Breast epithelium (tissue), 4 donors: ENCODE measurements at places on chromosomes 7 and 10. TPM values are rescaled to one million over a fixed set of nuclear protein-coding genes. Genes with fewer than 3 reads are reported as not detected.

Gene SPDYE1
- total RNA-seq: not detected

Gene PDE1C
- total RNA-seq: 3.2 TPM

DNA sequence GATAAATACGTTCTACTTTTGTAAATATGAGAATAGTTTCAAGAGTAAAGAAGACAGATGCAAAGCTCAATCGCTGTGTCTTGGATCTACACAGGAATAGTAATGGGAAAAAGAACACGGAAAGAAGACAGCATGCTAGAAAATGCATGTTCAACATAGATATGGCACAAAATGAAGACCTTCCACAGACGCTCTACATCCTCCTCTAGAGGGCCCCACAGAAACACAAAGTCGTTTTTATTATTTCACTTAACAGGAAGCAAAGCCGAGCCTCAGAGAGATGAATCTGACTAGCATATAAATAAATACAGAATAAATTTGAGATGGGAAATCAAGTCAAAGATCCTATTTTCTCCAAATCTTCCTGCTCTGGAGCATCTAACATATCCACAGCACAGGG, 292.6 kb downstream of the PARD3 start:
- H3K36me3 ChIP-seq: no peaks in the 10 kb centered on the region
- no peak overlapping the region for H3K4me3 ChIP-seq
- DNase-seq: no peak
- H3K27me3 ChIP-seq: no peaks in the 10 kb centered on the region
- H3K4me1 ChIP-seq: no peaks in the 10 kb centered on the region
- no peak overlapping the region for H3K27ac ChIP-seq

DNA sequence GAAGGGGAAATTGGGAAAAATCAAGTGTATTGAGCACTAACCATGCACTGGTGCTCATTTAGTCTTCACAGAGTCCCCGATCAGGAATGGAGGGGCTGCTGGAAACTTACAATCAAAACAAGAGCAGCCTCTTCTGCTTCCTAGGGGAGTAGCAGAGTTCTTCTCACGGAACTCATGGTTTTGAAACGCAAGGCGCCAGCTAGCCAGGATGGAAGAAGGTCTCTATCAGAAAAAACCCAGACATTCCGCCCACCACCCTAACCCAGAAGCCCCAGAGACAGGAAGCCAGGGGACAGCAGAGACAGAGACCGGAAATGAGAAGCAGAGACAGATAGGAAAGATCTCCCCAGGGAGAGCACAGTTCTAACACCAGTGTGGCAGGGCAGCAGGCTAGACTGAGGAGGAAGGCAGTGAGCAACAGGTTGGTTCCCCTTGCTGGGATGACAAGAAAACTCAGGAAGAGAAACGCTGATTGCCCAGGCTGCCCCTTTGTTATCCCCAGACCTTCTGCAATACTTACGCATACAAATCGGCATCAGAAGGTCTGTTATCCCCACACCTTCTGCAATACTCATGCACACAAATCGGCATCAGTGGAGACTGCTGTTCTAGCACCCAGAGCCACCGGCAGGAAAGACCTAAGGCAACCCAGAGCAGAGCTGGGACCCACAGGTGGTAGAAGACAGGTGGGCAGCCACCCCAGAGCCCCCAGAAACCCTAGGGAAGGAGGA, 99.2 kb downstream of the CPXM2 start:
- DNase-seq: no peak
- no peaks in the 10 kb centered on the region for H3K36me3 ChIP-seq
- no peak overlapping the region for H3K4me3 ChIP-seq
- H3K27ac ChIP-seq: no peak overlapping the region
- H3K27me3 ChIP-seq: no peaks in the 10 kb centered on the region

- H3K36me3 ChIP-seq: no peaks in the 10 kb centered on the region
- H3K27me3 ChIP-seq: peaks cover 6% of the 10 kb centered on the region
- no peak overlapping the region for H3K27ac ChIP-seq
- peaks cover 11% of the 10 kb centered on the region for H3K4me1 ChIP-seq
Observed at GRCh38 chr10:84196083-84196482, 1.7 kb downstream of the CDHR1 start.

DNA sequence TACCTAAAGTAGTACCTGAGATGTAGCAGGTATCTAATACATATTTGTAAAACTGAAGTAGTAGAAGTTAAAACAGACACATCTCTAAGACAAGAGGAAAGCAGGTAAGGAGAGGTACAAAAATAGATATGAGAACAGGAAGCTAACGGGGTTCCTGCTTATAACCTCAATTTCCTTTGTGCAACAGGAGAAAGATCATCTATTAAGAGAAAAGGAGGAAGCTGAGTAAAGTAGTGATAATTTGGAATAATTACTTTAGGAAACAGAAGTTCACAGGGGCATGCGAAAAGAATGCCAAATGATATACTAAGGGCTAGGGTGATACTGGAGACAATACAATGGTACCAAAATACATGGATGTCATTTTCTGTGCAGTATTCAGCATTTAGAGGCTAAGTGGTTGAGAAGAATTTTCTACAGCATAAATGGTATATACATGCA, 108.7 kb downstream of the NRBF2 start:
- no peak for DNase-seq
- H3K27ac ChIP-seq: no peak overlapping the region
- no peaks in the 10 kb centered on the region for H3K36me3 ChIP-seq
- no peaks in the 10 kb centered on the region for H3K27me3 ChIP-seq
- H3K4me3 ChIP-seq: no peak overlapping the region

- no peak overlapping the region for H3K27ac ChIP-seq
- no peak overlapping the region for H3K4me3 ChIP-seq
- H3K27me3 ChIP-seq: no peaks in the 10 kb centered on the region
- DNase-seq: no peak
- H3K4me1 ChIP-seq: no peaks in the 10 kb centered on the region
- H3K36me3 ChIP-seq: no peaks in the 10 kb centered on the region
Observed at GRCh38 chr7:4023502-4023901, 658.6 kb upstream of the FOXK1 start.

- no peak for DNase-seq
- no peak overlapping the region for H3K27ac ChIP-seq
- H3K27me3 ChIP-seq: no peaks in the 10 kb centered on the region
- no peaks in the 10 kb centered on the region for H3K36me3 ChIP-seq
- H3K4me3 ChIP-seq: no peak overlapping the region
- no peaks in the 10 kb centered on the region for H3K4me1 ChIP-seq
Observed at GRCh38 chr10:75682649-75683557, 251.5 kb downstream of the LRMDA start.

DNA sequence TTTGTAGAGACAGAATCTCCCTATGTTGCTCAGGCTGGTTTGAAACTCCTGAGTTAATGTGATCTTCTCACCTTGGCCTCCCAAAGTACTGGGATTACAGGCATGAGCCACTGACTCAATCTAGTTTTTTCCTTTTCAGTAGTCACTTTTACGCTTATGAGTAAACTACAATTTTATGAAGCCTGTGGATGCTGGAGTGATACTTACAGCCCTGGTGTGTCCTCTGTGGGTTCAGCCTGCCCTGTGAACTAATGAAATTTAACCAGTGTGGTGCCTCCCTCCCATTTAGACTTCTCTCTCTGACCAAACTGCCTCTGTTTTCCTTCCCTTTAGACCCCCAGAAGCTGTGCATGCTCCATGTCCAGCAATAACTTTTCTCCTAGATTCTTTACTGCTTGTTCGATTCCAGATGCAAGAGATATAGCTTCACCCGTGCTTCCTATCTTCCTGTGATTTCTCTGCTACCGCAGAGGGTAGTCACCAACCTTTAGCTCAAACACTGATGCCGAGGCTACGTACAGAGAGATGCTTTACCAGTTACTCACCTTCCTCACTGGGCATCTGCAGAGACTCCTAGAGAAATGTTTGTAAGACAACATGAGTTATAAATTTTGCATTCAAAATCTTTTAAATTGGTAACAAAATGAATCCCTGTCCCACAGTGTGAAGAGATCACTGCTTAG, 90.8 kb downstream of the KIAA1217 start:
- no peaks in the 10 kb centered on the region for H3K36me3 ChIP-seq
- DNase-seq: no peak
- no peak overlapping the region for H3K27ac ChIP-seq
